ENCODE measurements at places on chromosomes 16 and 17. TPM values are rescaled to one million over a fixed set of nuclear protein-coding genes. Genes with fewer than 3 reads are reported as not detected.

The CHRNE gene
- total RNA-seq: 0.88 TPM

The LPO gene
- not detected for total RNA-seq

The NUBP2 gene
- total RNA-seq: 52.9 TPM

The ITGAL gene
- total RNA-seq: 660 TPM

The SLC16A6 gene
- 4.9 TPM for total RNA-seq

The NPIPA5 gene
- 17.2 TPM for total RNA-seq

The IGF2BP1 gene
- 0.10 TPM for total RNA-seq

Measured in T-helper 1 cell treated with Interleukin-12 subunit alpha and Interleukin-12 subunit beta and Interleukin-4 antibody, amounts not matched to agents 30 ng/mL and 1 ng/mL, for 36 hours (primary cell).